ENCODE measurements at places on chromosomes 12 and 14. TPM values are rescaled to one million over a fixed set of nuclear protein-coding genes. Genes with fewer than 3 reads are reported as not detected.

Gene ABCD2
- total RNA-seq, result not detected

GRCh38 chr12:109928058-109928656 is 28.1 kb downstream of the TCHP start:
- no peak for DNase-seq

DNA sequence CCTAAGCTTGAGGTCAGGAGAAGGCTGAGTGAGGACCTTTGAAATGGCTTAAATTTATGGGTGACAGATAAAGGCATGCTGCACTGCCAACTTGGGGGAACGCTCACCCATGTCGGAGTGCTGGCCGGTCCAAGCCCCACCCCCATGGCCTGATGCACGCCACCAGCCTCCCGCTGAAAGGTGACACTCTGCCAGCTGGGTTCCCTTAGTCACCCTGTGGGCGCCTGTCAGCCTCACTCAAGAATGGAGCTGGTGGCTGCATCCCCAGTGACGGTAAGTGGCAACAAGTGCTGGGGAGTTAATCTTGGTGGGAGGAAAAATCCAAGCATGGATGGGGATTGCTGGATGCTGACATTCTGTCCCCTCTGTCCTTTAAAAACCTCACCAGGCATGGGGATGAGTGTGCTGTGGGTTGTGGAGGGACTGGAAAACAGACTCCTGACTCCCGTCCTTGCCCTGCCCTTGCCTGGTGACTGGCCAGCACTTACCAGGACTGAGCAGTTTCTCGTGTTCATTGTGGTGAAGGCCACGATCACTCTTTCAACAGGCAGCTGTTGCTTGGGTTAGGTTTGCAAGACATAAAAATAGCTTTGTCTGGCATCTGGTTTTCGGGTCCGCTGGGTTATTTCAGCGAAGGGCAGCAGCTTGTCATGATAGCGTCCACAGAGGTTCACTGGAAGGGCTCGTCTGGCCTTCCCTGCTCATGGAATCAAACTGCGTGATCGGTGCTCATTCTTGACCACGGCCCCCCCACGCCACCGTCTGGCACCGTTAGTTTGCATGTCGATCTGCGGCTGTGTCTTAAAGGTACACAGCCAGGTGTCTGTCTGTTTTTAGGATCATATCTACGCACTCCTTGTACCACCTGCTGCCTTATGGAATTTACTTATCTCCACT is 15.0 kb downstream of the ACACB start:
- DNase-seq, result peak; percentile 49

GRCh38 chr14:93301821-93302447 is 30.9 kb downstream of the BTBD7 start:
- peak; percentile 62 for DNase-seq

Gene CEBPE
- not detected for total RNA-seq

Gene MOAP1
- total RNA-seq, result 9.8 TPM
